ENCODE measurements at places on chromosomes 7 and 10.

- no peak for DNase-seq
Observed at GRCh38 chr7:152122540-152122939, 97.1 kb downstream of the GALNT11 start.

DNA sequence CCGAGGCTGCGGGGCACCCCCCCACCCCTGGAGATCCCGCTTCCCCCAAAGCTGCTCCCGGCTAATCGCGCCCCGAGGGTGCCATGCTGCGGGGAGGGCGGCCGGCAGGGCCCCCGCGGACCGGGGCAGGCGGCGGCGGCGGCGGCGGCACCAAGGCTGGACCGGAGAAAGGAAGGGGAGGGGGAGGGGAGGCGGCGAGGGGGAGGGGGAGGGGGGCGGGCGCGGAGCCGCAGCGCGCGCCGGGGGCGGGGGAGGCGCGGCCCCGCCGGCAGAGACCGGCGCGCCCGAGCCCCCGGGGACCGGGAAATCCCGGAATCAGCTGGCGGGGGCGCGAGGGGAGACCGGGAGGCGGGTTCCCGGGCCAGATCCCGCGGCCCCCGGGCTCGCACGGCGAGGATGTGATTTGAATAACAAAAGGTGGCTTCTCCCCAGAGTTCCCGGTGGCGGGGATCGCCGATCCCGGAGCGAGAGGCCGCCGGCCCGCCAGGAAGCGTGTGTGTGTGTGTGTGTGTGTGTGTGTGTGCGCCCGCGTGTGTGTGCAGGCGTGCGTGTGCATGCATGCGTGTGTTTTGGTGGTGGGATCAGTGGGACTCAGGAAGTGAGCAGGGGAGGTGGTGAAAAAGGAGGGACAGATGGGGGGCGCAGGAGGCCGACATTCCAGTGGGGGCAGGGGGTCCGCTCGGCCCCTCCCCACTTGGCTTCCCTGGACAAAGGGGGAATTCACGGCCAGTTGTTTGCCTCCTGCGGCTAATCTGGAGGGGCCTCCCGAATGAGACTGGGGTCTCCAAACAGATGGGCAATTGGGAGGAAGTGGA, 99.5 kb downstream of the HIP1 start:
- DNase-seq = no peak

- no peak for DNase-seq
Observed at GRCh38 chr7:41315764-41316163, 387.1 kb downstream of the INHBA start.

GRCh38 chr10:14653271-14654161, 121.2 kb downstream of the FAM107B start:
- peak; percentile 20 for DNase-seq

DNA sequence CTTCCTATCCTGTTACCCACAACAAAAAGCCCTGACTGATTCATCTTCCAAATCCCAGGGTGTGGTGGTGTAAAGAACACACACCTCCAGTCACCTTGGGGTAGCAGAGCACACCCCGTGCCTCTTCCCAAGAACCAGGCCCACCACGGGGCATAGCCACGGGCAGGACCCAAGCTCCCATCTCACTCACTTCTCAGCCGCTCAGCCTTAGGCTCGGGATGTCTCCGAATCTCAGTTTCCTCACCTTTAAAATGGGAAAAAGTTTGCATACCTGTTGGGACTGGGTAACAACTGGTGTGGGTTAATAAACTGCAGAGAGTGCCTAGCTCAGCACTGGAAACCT, 139.0 kb downstream of the FGFR2 start:
- DNase-seq = no peak
